Vagina (tissue), 2 donors: ENCODE measurements at places on chromosomes 7 and 10. TPM values are rescaled to one million over a fixed set of nuclear protein-coding genes. Genes with fewer than 3 reads are reported as not detected.

MIOS gene
- total RNA-seq: 50.1 TPM

AKR1C4 gene
- not detected for total RNA-seq

EIF5AL1 gene
- total RNA-seq: not detected

DNA sequence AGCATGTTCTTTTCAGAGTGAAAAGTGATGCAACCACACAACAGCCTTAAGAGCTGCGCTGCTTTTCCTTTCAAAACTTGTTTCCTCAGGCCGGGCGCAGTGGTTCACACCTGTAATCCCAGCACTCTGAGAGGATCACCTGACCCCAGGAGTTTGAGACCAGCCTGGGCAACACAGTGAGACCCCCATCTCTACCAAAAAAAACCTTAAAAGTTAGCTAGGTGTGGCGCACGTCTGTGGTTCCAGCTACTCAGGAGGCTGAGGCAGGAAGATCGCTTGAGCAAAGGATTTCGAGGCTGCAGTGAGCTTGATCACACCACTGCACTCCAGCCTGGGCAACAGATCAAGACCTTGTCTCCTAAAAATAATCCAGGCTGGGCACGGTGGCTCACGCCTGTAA is 2.0 kb downstream of the COX19 start:
- DNase-seq: no peak

EPDR1 gene
- total RNA-seq: 37.6 TPM

PDE6C gene
- total RNA-seq: not detected

GRCh38 chr10:7565871-7566270 is 100.9 kb downstream of the ITIH5 start:
- DNase-seq: no peak

DNA sequence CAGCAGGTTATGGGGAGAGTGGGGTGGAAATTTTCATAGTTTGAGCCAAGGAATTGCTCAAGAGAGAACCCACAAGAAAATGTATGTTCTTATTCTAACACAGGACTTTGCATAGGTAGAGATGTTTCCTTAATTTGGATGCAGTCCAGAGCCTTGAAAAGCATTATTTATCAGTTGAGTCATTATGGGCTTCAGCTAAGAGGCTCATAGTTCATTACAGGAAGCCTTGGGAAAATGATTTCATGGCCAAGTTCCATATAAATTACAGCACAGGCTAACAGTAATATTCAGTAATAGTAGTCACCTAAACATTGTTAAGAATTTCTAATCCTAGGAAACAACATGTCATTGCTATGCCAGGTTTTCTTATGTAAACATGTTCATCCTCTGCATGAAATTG is 131.1 kb upstream of the PTPRZ1 start:
- DNase-seq: no peak

DNA sequence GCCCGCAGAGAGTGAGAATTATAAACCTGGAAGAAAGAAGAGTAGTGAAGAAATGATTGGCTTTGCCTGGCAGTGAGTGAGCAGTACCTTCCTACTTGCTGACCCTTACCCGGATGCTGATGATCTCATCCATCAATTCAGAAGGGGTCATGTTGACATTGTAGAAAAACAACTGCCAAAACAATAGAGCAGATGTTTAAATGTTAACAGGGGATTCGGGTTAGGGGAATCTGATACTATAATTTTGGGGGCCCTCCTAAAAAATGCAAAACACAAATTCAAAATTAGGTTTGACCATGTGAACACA is 78.1 kb downstream of the MYOF start:
- no peak for DNase-seq

DNA sequence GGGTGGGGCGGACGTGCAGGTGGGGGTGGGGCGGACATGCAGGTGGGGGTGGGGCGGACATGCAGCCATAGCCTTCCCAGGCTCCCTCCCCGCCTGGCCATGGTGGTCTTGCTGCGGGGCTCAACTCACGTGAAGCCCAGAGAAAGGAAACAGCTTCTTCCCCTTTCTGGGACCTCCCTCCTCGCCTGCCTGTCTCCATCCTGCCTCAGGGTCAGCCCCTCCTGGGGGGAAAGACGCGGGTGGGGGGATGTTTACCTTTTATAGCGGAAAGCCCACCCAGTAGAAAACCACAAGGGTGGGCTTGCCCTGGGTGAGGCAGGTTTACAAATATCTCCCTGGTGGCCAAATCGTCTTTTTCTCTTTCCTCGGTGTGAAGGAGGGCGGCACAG is 520.0 kb downstream of the GLRX3 start:
- DNase-seq: peak; percentile 44

DNA sequence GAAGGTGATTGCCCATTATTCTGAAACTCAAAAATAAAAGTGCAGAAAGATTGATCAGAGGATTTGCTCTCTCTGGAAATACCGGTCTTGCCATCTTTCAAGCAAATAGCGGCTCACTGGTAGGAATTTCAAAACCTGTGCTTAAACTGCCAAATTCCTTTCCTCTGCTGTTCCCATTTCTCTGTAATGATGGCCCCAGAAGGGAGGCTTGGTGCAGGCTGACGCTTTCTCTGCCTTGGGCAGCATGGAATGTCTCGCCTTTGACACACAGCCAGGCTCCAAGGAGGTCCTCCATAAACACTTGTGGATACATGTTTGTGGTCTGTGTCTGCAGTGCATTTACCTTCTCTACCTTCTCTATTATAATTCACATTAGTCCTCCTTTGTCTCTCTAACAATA is 146.8 kb downstream of the HIBADH start:
- DNase-seq: no peak

PNLIP gene
- total RNA-seq: not detected

DNA sequence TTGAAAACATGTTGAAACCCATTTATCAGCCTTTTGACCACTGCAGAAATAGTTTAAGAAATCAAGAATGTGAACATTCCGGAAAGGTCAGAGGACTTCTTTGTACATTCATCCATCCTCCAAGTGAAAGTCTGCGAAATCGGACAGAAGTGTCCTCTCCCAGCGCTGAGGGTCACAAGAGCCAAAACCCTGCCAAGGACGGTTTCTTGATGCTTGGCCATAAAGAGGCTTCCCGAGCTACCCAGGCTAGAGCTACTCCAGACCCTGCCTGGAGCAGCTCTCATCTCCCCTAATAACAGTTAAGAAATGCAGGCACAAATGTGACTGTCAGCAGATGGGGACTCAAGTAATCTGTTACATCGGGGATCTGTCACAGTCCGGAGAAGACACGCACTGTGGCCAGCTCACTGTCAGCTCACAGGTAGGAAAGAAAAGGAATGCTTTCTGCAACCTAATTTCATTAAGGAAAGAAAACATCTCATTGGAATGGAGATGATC is 4.5 kb upstream of the CYTH3 start:
- no peak for DNase-seq

DNA sequence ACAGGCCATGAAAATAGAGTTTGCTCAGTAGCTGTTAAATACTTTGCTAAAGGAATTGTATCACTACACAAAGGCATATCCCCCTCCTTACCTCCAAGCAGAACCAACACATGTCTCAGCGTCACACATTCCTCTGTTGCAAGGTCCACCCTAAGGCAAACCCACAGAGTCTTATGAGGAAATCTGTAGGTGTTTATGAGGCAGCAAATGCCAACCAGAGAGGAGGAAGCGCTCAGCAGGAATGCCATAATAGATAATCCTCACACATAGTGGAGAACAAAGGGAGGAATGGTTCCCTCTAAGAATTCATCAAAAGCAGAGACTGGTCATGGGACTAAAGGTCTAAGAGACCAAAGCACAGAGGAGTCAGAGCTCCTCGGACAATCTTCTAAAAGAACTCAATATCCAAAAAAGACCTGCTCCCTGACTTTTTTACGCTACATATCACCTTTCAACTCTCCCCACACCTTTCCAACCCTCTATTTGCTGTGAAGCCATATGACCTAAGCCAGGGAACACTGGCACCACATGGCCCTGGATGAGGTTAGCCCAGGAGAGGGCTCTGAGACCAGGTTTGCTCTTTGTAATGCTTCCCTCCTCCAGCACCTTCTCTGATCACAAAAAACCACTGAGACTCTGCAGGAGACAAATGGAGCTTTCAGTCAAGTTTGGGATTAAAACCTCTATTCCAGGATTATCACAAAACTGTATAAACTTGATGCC is 7.3 kb downstream of the SLC25A13 start:
- no peak for DNase-seq

DNA sequence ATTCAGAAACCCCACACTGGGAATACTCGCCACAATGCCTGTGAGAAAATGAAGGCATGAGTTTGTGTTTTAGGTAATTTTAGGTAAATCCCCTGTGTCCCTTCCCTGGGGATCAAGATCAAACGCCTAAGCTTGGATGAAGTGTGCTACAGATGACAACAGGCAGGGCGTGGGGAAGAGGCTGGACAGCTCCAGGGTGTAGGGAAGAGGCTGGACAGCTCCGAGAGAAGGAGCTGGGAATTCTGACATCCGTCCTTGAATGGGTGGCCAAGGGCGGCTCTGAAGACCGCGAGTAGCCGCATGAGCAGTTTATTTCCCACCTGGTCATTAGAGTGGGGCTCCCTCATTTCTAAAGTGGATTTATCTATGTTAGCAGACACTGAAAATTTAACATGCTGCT is 109.7 kb downstream of the RAMP3 start:
- no peak for DNase-seq

CD36 gene
- 102 TPM for total RNA-seq

TCAF2 gene
- total RNA-seq: 9.1 TPM
